ENCODE measurements at places on chromosomes 3 and 15.

DNA sequence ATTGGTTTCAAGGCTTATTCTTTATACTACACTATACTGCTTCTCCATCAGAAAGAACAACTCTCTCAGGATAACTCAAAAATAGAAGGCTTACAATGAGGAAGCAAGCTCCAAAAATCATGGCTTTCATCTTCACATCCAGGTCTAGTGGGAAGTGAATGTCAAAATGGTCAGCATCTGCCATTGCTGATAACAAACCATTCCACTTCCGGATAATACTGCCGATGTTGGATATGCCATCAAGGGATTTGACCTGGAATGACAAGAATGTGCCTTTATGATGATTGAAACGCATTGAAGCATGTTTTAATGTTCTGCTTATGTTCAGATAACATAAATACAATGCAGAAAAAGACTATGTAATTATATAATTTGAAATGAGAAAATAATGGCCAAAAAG is 34.0 kb upstream of the PLOD2 start:
- DNase-seq: no peak

DNA sequence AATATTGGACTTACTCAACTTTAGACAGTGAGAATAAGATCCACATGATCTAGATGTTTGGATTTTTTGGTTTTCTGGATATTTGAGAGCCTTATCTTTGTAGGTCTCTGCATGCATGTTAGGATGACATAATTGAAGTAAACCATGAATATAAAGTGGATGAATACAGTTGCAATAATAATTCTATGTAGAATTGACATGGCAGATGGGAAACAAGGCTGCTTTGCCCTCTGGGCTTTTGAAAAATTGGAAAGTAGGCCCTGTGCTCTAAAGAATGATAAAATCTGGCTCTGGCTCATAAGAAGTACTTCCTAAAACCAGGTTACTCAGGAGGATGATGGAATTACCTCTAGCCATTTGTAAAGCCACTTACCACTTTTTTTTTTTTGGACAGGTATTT is 86.9 kb downstream of the ZNF609 start:
- DNase-seq: peak; percentile 3

DNA sequence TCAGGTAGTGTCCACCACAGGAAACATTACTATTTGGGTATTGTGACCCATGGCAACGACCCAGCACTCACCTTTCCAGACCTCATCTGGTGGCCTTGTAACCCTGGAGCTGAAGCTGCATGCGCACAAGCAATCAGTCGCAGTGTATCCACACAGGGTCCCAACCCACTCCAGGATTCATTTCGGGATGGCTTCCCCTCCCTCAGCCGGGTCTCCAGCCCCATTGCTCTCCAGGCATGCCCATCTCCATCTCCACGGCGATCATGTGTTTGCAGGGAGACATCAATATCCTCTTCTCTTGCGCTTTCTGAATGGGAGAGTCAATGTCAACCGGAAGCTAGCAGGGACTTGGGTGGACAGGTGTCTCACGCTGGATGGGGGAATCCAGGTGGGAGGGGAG is 35.2 kb downstream of the GOLGA6L2 start:
- DNase-seq: no peak

- no peak for DNase-seq
These were observed 437.4 kb downstream of the NR2F2 start for GRCh38 chr15:96767703-96768434.

GRCh38 chr3:172591876-172592771 is 68.9 kb upstream of the TNFSF10 start:
- DNase-seq: no peak

GRCh38 chr15:97961067-97961954 is 808 bp downstream of the ARRDC4 start:
- no peak for DNase-seq

GRCh38 chr3:59856934-59857460 is 807.2 kb upstream of the CFAP20DC start:
- no peak for DNase-seq

- no peak for DNase-seq
These were observed 14.8 kb downstream of the CYP1A2 start for GRCh38 chr15:74763416-74763815.

- no peak for DNase-seq
These were observed 41.0 kb downstream of the EIF4E3 start for GRCh38 chr3:71684046-71684756.

DNA sequence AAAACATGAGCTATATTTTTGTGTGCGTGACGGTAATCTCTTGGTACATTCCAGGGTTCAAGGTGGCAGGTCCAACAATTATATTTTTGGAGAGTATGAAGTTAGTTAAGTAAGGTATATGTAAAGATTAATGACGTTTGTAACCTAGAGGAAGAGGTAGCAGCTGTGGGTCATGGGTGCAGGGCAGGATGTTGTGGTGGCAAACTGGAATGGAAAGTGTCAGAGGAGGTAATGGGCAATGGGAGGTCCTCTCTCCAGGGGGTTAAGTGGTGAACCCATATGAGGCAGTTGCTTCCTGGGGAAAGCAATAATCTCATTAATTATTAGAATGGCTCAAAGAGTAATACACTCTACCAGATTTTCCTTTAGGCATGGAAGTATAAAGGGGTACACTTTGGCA is 1.0 kb upstream of the CD200R1L start:
- no peak for DNase-seq

- DNase-seq: no peak
These were observed 35.9 kb downstream of the SATB1 start for GRCh38 chr3:18389108-18389733.

GRCh38 chr3:153624310-153625030 is 462.4 kb downstream of the RAP2B start:
- DNase-seq: no peak

- DNase-seq: no peak
These were observed 19.3 kb downstream of the SPRED1 start for GRCh38 chr15:38271895-38272294.

DNA sequence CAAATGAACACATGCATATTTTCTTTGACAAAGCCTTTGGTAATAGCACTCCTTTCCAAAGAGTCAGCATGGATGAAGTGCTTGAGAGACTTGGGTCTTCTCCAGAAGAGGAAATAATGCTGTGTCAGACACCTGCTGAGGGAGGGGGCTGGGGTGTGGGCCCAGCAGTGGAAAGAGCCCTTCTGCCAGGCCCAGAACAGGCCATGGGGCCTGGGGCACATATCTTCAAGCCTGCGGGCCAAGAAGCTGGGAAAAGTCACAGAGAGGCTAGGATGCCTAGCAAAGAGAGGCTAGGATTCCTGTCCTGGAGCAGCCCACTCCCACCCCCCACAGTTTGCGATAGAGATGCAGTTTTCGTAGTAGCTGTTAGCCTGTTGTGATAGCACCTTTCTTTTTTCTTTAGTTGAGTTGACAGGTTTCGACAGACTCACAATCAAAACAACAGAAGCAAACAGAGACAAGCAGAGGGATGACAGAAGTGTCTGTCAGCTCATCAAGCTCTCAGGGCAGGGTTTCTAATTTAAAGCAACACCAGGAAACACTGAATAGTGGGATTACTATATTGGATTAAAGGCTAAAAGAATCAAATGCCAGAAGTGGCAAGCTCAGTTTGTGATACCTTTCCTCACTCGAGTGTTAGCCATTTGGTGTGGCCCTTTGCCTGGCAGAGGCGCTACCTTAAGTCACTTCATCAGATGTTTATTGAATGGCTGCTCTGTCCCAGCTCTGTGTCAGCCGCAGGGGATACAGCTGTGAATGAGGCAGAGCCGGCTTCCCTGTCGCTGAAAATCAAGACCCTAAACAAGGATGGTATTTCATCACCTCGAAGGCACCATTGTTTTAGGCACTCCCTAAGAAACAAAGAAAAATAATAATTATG is 19.0 kb downstream of the CMTM7 start:
- DNase-seq: no peak

DNA sequence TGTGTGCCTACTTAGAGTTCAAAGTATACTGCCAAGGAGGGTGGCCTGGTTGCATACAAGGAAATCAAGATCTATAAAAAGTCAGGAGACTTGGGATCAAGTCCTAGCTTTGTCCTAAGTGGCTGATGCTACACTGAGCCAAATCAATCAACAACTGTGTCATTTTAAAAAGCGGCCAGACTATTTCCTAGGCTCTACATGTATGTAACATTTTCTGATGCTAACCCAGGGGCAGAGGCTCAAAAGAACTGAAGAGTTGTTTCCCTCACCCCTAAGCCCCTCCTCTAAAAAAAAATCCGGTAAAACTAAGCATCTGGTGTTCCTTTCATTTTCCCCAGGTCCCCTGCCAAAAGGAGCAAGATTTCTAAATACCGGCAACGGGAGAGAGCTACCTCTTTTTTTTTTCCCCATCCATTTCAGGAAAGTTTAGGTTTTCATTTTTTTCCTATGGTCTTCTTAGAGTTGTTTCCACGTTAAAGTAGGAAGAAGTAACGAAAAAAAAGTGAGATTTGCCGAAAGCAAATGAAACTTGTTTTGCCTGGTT is 18.8 kb upstream of the CHD2 start:
- DNase-seq: peak; percentile 23

DNA sequence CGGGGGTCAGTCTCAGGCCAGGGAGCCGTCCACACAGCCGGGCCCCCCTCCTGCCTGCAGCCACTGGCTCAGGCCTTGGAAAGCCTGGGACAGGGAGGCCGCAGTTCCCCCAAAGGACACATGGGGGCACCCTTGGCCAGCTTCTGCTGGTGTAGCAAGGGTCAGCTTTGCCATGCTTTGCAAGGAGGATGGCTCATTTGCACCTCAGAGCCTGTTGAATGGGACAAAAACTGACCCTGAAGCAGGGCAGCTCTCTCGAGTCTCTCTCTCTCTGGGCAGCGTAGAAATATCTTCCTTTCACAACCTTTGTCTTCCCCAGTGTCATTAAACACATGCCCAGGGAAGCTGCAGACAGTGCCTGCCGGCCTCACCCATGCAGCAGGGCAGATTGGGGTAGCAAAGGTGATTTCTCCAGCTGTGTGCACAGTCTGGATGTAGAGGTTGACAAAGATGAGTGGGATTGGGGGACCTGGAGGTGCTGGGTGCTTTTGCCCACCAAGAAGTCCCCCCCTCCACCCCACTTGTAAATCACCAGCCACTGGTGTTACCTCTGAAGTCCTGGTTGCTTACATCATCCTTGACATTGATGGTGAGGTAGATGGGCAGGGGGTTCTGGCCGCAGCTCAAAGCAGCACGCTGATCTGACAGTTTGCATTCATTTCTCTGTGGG is 17.4 kb upstream of the EHD4 start:
- peak; percentile 67 for DNase-seq

DNA sequence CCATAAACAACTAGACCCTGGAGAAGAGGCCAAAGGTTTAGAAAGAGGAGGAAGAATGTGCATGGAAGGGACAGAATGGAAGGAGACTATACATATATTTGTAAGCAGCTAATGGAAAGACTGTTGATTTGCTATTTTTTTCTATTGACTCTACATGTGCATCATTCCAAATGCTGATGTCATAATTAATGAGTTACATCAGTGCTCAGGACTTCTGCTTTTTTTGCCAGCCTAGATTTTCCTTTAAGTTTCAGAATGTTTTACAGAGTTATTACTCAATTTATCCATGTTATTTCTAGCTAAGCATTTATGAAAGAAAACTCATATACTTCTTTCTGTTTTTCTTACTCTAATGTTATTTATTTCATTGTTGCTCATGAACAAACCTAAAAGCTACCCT is 62.6 kb upstream of the VGLL3 start:
- no peak for DNase-seq

GRCh38 chr3:124264346-124264745 is 272.4 kb upstream of the ROPN1 start:
- DNase-seq: no peak

- peak; percentile 64 for DNase-seq
These were observed 454.7 kb downstream of the PYDC2 start for GRCh38 chr3:191915712-191916111.

GRCh38 chr3:30324587-30324986 is 281.8 kb upstream of the TGFBR2 start:
- DNase-seq: no peak

DNA sequence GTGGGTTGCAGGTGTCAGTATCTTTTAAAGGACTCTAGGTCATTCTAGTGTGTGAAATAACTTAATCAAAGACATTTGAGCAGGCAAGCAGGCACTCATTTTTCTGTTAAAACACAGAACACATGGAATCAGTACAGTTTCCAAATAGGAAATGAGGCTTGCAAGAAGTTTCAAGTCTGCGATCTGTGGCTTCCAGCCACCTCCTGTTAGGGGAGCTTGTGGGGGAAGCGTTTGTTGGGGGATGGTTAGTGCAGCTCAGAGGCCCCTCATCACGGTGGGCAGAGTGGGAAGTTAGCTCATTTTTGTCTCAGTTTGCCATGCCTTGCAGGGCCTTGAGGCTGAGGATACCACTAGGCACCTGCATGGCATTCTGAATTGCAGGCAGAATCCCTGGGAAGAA is 59.9 kb downstream of the SLC6A11 start:
- DNase-seq: no peak

- DNase-seq: no peak
These were observed 422.2 kb downstream of the GBE1 start for GRCh38 chr3:81339040-81339845.

DNA sequence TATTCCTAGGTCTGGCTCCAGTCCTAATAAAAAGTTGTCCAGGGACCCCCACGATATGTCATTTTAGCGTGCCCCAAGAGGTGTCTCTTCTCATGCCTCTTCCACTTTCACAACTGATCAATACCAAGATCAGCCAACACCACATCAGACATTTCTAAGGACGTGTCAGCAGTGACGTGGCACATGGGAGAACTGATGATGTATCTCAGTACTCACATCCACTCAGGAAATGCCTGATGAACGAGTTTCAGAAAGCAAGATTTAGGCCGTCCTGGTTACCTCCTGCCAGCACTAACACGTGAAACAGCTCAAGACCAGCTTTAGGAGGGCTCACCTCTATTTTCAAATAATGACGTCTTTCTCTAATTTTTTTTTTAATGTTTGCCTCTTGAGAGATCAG is 19.6 kb downstream of the VGLL4 start:
- DNase-seq: no peak

DNA sequence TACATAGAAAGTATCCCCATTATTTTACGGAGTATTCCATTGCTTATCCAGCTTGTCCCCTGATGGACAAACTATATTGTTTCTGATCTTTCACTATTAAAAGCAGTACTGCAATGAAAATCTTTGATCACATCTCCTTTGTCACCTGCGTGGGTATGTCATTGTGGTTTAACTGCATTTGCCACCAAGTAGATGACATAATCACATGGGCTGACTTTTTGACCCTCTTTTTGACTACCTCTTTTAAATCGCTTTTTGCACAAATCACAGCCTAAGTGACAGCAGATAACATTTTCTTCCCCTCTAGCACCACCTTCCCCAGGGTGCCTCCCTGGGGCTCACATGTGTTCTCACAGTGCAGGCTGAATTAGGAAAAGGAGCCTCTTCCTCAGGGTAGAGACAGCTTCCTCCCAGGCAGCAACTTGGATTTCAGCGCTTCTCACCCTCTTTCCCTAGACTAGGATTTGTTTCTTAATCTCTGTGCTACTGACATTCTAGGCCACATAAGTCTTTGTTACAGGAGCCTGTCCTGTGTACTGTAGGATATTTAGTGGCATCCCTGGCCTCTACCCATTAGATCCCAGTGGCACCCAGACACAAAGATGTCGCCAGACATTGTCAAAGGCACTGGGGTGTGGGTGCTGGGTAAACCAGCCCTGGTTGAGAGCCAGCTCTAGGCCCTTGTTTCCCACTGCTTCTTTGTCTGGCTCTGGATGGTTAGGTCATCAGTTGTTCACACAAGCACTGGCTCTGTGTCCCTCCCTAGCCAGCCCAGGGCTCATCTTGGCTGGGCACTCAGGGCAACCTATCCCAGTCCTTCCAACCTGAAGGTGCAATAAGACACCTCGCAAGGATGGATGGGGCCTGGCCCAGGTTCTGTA is 1.3 kb upstream of the RBP1 start:
- DNase-seq: no peak

GRCh38 chr15:63301088-63301487 is 23.7 kb downstream of the APH1B start:
- no peak for DNase-seq

GRCh38 chr3:47867451-47868044 is 64.6 kb downstream of the DHX30 start:
- DNase-seq: no peak
